RPMI8226 (cell line): ENCODE measurements at places on chromosomes 1 and 21.
A peak's percentile ranks its signal among the peaks of the same experiment; 100 is the strongest.

DNA sequence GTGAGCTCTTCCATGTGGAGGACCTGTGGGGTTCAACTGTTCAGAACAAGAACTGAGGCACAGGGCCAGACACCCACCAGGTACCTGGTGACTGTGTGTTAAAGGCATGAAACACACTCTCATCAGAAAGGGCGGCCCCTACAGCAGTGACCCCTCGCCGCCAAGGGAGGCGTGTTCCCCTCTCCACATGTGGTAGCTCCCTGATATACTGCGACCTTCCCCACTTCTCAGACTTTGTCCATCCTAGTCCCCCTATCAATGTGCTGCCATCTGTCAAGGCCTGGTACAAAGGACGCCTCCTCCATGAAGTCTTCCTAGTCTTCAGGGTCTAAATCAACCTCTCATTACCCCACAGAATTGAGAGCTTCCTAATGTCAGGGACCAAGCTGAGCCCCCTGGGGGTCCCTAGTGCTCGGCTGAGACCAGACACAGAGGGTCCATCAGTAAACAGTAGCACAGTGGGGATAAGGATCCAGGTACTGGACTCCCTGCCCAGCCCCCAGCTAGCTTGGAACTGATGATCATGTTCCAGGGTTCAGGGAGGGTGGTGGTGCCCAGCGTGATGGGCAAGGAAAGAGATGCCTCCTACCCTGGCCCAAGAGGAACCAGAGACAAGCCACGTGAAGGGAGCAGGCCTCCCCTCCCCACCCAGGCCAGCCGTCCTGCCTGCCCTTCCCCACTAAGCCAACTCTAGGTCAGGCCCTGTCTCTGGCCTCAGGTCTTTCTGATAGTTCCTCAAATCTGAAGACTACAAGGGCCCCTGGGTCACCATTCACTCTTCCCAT is 10.3 kb downstream of the SDC3 start:
- DNase-seq: no peak

GRCh38 chr1:12177999-12178441 is 11.2 kb downstream of the TNFRSF1B start:
- DNase-seq: no peak

DNA sequence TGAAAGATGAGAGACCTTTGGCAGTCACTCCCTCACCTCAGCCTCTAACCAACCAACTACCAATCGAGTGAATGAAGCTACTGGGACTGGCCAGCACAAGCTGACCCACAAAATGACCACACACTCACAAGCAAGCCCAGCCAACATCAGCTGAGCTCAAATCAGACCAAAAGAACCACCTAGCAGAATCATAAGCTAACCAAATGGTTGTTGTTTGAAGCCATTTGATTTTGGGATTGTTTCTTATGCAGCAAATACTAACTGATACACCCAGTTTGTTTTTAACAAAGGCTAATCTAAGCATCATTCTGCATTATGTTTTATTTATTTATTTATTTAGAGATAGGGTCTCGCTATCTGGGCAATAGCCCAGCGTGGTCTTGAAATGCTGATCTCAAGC is 310.4 kb downstream of the SETD4 start:
- DNase-seq: no peak

DNA sequence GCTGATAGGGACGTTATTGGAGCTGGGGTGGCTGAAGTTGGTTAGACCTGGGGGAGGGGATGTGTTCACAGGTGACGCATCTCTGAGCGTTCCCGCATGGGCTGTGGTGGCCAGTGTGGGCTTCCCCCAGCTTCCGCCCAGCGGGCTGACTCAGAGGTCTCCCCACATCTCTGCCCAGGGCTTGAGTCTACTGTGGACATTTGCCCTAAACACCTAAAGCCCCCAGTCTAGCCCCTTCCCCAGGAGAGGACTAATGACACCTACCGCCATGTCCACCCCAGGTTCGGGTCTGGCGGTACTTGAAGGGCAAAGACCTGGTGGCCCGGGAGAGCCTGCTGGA is 2.0 kb downstream of the AGRN start:
- DNase-seq: no peak

DNA sequence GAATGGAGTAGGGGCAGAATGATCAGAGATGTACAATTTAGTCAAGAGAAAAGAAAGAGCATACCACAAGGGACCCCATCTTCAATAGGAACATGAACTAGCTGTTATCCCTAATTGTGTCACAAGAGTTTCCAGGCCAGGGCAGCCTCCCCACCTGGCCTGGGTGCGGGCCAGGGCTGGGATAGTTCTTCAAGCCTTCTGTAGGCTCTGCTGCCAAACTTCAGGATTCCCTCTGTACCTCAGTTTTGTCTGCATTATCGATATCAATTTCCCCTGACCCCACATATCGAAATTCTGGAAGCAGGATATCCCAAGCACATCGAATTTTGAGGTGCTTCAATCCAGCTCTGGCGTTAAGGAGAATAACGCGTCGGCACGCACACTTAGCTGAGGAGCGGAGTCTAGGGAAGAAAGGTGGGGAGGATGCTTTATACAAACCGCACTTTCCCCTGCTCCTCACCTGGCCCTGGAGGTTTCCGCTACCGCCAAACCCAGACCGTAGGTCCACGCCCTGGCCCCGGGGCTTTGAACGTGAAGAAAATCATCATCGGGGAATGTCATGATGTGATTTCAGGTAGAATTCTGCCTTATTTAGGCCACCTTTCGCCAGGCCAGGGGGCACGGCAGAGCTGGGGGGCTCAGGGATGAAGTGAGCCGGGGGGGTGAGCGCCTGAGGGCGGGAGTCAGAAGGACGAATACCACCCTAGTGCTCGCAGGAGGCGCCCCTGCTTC is 7.4 kb downstream of the HLX start:
- DNase-seq: no peak

- DNase-seq: no peak
Measured at GRCh38 chr1:228652116-228652515, 83.2 kb upstream of the RHOU start.

- DNase-seq: no peak
Measured at GRCh38 chr1:71660411-71660810, 579.6 kb upstream of the ZRANB2 start.

- no peak for DNase-seq
Measured at GRCh38 chr1:60965280-60965854, 117.0 kb upstream of the NFIA start.

- DNase-seq: no peak
Measured at GRCh38 chr21:35326677-35327076, 277.6 kb upstream of the RUNX1 start.

GRCh38 chr21:39036581-39036980 is 146.7 kb downstream of the PSMG1 start:
- DNase-seq: no peak

GRCh38 chr1:117674521-117675400 is 68.9 kb downstream of the TENT5C start:
- peak; percentile 80 for DNase-seq

DNA sequence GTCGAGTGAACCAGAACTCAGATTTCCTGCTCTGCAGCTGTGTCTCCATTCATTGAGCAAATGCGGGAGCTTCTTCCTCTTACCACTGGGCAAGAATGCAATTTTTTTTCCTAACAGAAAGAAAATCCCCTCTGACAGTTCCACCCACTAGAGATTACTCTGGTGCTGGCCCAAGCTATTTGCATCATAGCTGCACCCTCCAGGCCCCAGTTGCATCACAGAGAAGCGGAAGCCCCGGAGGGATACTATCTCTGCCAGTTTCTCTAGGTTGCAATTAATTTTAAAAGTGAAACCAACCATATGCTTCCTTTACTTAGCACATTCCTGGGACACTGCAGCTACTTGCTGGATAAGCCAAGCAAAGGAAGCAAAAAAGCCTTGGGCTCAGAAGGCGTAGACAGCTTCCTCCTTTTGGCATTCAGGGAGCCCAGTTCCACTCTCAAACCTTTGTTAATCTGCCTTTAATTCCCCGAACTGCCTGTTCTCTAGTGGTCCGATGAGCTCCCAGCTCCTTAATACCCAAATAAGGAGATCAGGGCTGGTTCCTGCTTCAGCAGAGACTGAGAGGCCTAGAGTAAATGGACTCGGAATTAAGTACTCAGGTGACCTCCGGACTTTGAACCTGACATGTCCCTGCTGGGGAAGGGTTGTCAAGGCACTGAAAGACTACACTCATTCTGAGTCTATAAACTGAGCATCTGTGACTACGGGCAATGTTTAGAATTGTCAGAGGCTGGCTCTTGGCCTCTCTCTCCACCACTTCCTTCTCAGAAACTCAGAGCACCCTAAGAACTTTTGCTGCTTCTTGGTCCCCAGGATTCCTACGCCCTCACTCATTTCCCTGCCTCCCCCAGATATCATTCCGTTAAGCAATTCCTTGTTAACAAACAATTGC is 72.5 kb upstream of the TNFSF18 start:
- DNase-seq: peak; percentile 14

DNA sequence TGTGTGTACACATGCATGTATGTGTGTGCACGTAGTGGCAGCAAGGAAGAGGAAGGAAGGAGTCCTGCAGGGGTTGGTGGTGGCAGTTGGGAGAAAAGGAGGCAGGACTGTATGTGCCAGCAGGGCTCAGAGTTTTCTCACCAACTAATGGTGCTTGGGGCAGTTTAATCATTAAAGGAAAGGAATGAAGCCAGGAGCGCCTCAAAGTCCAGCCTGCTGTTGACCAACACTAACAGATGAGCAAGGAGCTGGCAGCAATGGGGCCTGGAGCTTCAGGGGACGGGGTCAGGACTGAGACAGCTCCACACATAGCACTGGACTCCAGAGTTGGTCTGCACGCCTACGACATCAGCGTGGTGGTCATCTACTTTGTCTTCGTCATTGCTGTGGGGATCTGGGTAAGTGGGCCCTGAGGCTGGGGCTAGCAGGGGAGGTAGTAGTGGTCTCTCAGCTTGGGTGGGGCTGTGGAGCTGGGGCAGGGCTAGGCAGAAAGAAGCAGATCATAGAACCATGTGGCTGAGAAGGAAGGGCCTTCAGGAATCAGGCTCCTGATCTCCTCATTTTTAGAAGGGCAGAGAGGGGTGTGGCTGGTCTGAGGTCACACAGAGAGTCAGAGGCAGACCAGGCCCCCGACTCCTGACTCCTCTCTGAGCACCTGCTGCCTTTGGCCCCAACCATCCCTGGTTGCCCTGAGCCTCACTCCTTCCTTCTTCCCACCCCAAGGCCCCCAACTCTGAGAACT is at the start of gene SLC5A9:
Gene SLC5A9 (plus strand): TSS at position 216 of the 742 bp plus-strand sequence. CDS start 21 bp downstream, at position 237.
- no peak for DNase-seq

- DNase-seq: no peak
Measured at GRCh38 chr1:114756949-114757454, 782 bp downstream of the CSDE1 start.

DNA sequence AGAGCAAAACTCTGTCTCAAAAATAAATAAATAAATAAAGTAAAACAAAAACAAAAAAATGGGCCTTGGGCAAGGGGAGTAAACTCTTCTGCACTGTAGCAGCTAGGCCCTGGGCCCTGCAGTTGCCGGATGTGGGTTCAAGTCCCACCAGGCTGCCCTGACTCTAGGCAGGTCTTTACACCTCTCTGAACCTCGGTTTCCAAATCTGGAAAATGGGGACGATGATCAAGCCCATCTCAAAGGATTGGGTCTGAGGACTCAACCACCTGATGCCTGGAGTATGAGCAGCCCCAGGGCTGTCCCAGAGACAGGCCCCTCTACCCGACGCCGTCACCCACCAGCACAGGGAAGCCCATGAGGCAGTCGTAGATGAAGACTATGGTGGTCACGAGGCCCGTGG is 7.5 kb downstream of the GPR153 start:
- DNase-seq: no peak

- DNase-seq: no peak
Measured at GRCh38 chr1:43596579-43596978, 53.4 kb upstream of the KDM4A start.

- DNase-seq: peak; percentile 57
Measured at GRCh38 chr1:36384542-36385409, 948 bp downstream of the STK40 start.

DNA sequence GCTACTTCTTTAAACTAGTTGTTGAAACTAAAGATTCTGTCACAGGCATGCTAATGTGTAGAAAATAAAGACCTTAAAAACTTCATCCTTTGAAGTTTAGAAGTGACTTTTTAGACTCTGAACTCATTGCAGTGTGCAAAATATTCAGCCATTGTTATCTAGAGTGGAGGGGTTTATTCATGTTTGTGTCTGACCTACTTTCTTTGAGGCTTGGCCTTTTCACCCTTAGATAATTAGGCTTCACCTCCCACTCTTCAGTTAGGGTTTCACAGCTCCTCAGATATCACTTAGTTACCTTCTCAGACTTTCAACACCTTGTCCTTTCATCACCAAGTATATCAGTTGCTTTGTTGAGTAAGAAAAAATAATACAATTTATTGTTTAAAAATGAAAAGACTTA is 75.9 kb downstream of the IVNS1ABP start:
- DNase-seq: no peak

DNA sequence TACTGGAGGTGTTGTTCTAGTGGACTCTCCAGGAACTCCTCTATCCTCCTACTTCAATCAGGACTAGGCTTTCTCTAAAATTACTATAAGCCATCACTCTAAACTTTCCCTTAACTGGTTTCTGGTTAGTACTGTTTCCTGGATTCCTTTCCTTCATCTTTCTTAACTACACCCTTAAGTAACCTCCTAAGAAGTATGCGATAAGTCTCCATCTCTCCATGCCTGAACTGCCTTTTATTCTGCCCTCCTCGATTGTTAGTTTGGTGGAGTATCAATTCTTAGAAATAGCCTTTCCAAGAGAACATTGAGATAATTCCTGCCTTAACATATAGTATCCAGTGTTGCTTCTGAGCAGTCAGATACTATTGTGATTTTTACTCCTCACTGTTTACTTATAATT is 162.9 kb upstream of the PDE4B start:
- no peak for DNase-seq

- no peak for DNase-seq
Measured at GRCh38 chr1:23263380-23263887, 46.1 kb upstream of the HTR1D start.

GRCh38 chr21:14677013-14677412 is 130.9 kb upstream of the SAMSN1 start:
- no peak for DNase-seq

GRCh38 chr1:200147094-200147493 is 119.6 kb downstream of the NR5A2 start:
- no peak for DNase-seq

- peak; percentile 75 for DNase-seq
Measured at GRCh38 chr1:40039245-40039756, 1.2 kb upstream of the CAP1 start.

DNA sequence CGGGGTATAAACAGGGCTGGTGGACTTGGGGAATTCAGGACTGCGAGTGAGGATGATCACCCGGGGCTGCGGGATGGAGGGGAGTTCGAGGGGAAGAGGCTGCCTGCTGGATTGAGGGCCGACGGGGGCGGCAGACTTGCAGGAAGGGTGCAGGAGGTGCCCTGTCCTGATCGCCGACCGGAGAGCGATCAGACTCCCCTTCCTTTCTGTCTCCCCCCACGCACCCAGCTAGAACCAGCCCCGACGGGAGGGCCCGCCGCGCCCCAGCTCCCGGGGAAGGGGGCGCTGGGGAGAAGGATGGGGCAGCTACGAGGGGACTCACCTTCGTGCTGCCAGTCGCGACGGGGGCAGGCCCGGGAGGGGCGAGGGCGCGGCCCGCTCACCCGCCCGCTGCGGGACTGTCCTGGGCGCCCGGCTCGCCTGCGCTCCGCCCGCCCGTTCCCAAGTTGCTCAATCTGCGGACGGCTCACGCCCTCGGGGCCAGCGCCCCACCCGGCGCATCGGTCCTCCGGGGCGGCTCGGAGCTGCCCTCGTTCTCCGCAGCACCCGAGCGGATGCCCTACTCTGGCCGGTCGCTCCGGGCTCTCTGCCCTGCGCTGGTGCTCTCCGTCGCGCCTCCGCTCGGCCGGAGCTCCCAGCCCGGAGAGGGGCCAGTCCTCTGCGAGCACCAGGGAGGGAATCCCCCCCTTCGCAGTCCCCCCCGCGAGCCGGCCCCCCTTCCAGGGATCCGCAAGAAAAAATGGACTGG is at the start of gene RSPO1:
Gene RSPO1 (minus strand): TSS at position 649 of the 748 bp plus-strand sequence. CDS start 5,231 bp downstream, outside the sequence.
- DNase-seq: no peak
